ENCODE measurements at places on chromosomes 11 and 22.

- no peak for DNase-seq
Observed at GRCh38 chr11:118202599-118203422, 22.0 kb downstream of the JAML start.

DNA sequence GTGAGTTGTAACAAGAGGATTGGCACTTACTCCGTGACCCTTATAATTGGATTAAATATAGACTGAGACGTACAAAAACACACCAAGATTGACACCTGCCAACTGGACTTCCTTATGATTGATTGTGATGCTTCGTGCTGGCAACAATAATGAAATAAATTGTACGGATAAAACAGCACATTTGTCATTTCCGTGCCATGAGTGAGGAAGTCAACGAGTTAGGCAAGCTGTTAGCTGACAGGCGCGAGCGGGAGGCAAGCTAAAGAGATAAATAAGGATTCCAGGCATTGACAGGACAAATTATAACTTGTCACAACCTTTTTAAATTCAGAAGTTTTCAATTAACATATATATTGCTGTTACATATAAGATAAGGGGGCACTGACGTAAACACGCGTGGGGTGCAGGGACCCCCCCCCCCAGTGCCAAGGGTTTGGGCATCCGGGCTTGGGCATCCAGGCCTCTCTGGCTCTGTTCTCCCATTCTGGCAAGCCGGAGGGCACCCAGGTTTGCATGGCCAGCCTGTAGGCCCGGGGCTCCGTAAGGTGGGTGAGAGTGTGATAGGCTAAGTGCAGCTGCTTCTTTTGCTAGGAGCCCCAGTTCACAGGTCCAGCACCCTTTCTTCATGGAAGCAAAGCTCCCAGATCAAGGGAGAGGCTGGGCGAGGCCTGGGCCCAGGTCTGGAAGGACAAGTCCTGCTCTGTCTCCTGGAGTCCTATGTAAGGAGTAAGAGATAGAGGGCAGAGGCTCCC is 11.2 kb upstream of the PAX6 start:
- DNase-seq = no peak

- no peak for DNase-seq
Observed at GRCh38 chr11:35531246-35531645, 5.8 kb upstream of the PAMR1 start.

DNA sequence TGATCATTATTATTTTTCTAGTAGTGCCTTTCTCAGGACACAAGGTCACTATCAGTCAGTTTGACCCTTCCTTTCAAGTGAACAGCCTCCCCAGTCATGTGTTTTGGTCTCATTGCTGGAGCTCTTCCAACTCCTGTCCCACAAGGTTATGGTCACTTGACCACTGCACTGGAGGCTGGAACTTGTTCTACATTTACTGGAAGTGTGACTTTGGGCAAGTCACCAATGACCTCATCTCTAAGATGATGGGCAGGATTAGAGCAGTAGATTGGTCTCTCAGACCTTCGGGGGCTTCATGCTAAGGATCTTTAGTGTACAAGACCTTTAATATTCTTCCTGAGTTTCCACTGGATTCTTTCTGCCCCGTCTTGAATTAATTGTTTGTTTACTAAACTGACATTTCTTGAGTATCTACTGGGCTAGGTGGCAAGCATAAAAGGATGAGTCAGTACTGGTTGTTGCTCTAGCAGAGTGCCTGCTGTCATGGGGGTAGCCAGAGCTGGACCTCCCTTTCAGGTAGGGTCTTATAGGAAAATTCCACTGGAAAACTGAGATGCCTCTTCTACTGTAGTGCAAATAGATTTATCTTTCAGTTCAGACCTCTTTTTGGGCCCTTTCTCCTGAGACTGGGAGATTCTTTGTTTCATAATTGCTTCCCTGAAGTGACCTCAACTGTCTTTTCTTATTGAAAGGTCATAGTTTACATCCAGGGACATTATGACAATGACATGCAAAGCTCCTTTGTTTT is 106.8 kb downstream of the GRAMD1B start:
- DNase-seq = no peak

DNA sequence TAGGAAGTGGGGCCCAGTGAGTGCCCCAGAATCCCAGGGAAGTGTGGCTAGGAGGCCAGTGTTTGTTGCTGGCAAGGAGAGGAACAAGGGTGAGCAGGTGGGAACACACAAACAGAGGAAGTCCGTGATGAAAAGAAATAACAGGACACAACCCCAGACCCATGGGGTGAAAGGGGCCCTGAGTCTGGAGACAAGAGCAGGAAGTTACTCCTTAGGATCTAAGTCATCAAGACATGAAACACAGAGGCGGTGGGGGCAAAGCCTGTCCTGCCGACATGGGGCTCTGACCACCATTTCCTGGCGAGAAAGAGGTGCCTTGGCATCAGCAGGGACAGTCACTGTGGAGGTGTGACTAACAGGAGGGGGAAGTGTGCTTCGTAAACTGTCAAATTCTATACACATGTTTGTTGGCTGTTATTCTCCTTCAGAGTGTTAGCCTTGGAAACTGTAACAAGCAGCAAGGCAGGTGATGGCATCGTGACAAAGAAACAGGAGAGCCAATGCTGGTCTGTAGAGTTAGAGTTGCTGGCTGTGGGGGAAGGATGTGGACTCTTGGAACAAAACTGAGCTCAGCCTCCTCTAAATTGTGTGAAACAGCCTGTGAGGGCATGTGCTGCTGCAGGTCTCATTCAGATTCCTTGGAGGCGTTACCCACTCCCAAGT is 21.7 kb downstream of the CHST1 start:
- DNase-seq = no peak

DNA sequence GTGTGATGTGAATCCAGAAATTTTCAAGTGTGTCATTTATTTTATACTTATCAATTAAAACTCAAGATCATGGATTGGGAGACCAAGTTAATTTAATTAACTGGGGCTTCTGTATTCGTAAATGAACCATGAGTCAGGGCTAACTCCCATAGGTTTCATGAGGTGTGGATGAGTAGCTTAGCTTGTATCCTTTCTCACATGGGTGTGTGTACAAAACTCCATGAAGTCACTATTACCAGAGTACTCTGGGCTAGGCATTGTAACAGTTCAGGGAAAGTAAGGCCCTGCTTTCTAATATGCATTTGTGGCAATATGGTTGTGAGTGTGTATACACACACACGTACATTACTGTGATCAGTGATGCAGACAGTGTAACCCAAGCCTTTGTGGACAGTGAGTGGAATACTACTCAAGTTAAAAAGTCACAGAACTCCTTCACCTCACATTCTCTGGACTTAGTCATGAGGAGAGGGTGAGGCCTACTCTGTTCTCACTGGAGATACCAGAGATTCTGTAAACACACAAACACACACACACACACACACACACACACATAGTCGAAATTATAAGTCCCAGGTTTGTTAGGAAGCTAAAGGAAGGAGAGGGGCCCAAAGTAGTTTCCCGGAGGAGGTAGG is 3.5 kb downstream of the CNTF start:
- no peak for DNase-seq

GRCh38 chr11:71293961-71294782 is 41.8 kb upstream of the SHANK2 start:
- DNase-seq = no peak

DNA sequence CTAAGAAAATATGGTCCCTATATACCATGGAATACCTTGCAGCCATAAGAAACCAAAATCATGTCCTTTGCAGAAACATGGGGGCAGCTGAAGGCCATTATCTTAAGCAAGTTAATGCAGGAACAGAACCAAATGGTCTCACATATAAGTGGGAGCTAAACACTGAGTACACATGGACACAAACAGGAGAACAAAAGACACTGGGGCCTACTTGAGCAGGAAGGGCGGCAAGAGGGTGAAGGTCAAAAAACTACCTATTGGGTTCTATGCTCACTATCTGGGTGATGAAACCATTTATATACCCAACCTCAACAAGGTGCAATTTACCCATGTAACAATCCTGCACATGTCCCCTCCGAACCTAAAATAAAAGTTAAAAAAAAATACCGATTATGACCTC is 22.5 kb downstream of the GAS2 start:
- no peak for DNase-seq

GRCh38 chr22:41899992-41900651 is 14.8 kb downstream of the SHISA8 start:
- DNase-seq = no peak

- DNase-seq = no peak
Observed at GRCh38 chr11:7936615-7937014, 4.9 kb downstream of the OR10A3 start.

DNA sequence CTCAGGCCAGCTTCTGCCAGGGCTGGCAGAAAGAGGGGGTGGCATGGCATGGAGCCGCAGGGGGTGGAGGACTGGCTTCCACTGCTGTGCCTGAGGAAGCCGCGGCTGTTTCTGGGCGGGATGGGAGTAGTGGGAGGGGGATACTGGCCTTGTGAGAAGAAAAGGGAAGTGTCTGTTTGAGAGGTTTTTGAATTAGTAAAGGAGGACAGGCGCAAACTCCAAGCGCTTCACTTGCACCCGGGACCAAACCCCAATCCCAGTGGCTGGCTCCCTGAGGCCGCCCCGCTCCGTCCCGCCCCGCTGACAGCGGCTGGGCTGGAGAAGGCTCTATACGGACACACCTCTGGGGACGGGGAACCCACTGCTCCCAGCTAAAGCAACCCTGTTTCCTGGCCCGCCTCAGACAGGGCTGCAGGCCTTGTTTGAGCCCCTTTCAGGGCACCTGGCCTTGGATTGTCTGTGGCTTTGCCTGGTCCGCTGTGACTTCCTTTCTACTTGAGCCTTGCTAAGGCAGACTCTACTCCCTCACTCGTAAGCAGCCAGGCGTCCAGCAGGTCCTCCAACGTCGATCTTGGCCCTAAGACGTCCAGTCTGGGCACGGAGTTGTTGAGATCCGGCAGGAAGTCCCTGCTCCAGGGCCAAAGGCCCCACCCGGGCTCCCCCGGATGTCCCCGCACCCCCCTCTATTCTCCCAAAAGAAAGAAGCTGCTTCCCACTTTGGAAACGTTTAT is 2.2 kb downstream of the APOA1 start:
- no peak for DNase-seq

DNA sequence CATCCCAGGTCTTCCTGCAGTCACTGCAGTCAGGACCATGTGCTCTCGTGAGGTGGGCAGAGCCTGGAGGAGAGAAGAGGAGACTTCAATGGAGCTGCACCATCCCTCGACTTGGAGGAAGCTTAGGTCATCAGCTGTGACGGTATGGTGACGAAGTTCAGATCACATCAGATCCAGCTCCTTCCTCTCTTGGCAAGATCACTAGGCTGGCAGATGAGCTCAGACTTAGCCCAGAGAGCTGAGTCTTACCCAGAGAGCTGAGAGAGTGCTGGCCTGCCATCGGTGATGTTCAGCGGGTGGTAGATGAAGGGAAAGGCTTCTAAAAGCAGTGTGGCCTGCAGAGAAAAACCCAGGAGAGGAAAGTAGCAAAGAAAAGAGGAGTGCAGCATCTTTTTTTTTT is 1.8 kb upstream of the SLC15A3 start:
- no peak for DNase-seq

- DNase-seq = no peak
Observed at GRCh38 chr11:76148231-76148630, 58.1 kb downstream of the WNT11 start.

DNA sequence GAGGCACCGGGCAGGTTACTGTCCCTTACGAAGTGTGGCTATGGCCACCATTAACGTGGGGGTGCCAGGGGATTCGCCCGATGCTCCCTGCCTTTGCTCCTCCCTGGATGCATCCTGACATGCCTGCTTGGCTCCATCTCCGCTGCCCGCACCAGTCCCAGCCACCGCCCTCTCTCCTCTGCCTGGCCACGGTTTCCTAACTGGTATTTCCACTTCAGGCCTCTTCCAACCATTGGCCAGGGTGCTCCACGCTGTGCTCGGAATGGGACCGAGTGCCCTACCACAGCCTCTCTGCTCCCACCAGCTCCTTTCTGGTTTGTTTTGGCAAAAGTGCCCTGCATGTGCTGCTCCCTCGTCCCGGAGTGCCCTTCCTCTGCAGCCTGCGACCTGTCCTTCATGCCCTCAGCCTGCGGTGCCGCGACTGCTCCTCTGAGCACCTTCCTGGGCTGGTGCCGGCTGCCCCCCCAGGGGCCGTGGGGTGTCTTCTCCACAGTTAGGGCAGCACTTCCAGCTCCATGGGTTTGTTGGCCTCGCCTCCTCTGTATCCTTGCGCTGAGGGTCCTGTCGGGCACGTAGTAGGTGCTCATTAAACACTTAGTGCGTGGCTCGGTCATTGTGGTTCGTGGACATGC is 12.6 kb upstream of the GRAMD4 start:
- no peak for DNase-seq

GRCh38 chr22:29083933-29084591 is 11.2 kb downstream of the KREMEN1 start:
- no peak for DNase-seq

GRCh38 chr11:36791957-36792356 is 193.9 kb upstream of the RAG2 start:
- DNase-seq = no peak

GRCh38 chr11:126790550-126791081 is 210.0 kb downstream of the KIRREL3 start:
- DNase-seq = no peak

DNA sequence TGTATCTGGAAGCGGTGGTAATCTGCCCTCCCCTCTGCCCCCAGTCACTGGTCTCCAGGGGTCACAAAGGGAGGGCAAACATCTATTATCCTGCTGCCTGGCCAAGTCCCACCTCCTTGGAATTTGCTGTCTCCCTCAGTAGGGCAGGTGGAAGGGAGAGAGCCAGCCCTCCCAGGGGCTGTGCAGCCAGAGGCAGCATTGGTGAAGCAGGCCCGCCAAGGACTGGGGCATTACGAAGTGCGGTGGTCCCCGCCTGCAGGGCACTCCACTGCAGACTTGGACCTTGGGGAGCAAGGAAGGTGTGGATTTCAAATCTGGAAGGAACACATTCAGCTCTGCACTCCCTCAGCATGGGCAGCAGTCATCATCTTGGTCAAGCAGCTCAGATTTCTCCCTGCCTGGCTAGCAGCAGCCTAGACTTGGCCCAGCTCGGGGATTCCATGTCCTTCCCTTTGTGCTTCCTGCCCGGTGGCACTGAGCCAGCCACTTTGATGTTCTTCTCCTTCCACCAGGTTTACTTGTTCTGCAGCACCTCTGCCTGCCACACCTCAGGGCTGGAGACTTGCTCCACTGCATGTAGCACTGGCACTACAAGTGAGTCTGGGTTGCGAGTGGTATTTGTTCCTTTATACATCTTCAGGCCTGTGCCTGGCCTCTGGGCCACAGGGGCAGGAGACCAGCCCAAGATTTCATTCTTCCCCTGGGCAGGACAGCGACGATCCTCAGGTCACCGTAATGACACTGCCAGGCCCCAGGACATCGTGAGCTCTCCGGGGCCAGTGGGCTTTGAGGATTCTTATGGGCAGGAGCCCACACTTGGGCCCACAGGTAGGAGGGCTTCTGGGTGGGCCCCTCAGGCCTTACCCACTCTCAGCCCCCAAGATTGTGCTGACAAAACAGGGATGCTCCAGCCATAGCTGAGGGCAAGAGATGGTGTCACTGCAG is 7.4 kb downstream of the ZP1 start:
- DNase-seq = no peak

GRCh38 chr11:30364139-30364836 is 41.4 kb downstream of the ARL14EP start:
- DNase-seq = no peak

Data from stimulated activated naive CD4-positive, alpha-beta T cell (primary cell).